ENCODE measurements at places on chromosomes 6 and 20.

- no peak for DNase-seq
These were observed 8.3 kb downstream of the CD109 start for GRCh38 chr6:73704260-73704659.

GRCh38 chr6:17869010-17869752 lies 118.3 kb downstream of the KIF13A start:
- no peak for DNase-seq

- no peak for DNase-seq
These were observed 92.7 kb upstream of the AFDN start for GRCh38 chr6:167733740-167734661.

- no peak for DNase-seq
These were observed 245.5 kb downstream of the PACRG start for GRCh38 chr6:162973151-162973872.

GRCh38 chr6:27531772-27532459 lies 59.0 kb upstream of the ZNF184 start:
- no peak for DNase-seq
